ENCODE measurements at places on chromosomes 2 and 18.

DNA sequence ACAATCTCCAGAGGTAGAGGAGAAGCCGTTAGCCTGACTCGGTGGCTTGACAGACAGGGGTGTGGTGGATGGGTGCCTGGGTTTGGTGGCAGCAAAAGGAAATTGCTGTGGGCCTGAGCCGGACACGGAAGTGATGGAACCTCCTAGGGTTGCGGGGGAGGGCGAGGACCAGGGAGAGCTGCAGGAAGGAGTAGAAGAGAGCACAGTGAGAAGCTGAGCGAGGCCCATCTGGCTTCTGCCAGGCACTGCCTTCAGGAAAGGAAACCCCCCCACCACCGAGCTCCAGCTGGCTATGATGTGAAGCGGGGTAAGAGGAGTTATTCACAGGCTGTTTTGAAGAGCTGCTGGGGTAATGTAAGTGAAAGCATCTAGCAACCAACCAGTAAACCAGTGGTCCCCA, 134.6 kb downstream of the TSN start:
- no peak for DNase-seq

- no peak for DNase-seq
These were observed 162.7 kb downstream of the INHBB start for GRCh38 chr2:120508567-120509041.

DNA sequence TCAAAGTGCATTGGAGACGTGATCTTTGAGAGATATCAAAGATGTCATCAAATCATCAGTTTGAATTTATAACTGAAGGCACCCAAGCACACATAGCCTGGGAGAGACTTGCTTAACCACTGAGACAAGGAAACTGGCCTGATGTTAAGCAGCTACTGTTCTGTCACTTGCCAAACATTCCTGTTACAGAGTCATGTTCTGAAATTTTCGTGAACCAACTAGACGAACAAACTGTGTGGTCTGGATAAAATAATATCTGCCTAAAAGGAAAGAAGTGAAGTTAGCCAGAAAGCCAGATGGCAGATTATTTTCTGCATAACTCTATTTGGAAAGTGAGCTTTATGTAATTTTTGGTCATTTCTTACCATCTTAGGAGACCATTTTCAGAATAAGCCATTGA, 51.4 kb downstream of the SPATS2L start:
- DNase-seq, result no peak

DNA sequence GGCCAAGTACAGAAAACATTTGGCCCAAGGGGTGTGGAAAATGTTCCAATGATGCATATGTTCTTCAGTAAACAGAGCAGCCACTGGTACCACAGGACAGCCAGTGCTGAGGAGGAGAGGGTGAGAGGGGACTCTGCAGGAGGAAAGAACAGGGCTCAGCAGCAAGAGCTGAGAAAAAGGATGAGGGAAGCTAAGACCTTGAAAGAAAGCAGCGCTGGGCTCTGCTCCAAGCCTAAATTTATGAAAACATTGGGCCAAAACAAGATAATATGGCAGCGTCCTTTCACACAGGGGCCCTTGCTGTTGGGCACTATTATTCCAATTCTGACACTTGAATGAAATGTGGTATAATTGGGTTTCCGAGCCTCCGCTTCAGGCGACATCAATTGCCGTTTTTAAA, 939.0 kb upstream of the FANCL start:
- no peak for DNase-seq

GRCh38 chr2:101396316-101396717, 9.0 kb upstream of the CREG2 start:
- no peak for DNase-seq

- no peak for DNase-seq
These were observed 121.4 kb upstream of the MAP3K20 start for GRCh38 chr2:172953970-172954852.

DNA sequence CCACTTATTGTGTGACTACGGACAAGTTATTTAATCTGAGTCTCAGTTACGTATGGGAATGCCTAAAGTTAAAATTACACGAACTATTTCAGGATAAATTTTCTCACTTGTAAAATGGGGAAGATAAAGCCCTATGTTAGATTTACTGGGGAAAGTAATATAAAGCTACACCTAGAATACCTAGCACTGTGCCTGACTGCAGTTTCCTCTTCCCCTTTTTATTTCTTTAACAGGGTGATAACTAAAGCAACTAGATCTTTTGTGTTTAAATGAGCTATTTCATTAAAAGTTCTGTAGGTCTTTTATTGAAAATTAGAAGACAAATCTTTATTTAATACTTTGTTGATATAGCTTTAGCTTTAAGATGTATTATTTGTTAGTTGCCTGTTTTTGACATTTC, 5.0 kb downstream of the B3GNT2 start:
- no peak for DNase-seq

DNA sequence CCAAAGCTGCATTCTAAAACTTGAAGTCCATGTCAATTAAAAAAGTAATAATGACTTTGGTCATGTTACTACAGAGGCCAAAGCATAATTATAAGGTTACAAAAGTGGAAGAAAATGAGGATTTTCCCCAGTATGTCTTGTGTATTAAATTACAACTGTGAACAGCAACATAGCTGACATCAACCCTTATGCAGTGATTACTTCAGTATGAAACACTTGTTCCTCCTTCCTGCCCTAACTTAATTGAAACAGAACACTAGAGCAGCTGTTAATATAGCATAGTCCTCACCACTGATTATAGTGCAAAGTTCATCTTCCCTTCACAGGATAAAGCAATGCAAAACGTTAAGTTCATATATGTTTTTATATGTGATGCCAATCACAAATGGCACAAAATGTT, 29.9 kb downstream of the EPB41L3 start:
- no peak for DNase-seq

DNA sequence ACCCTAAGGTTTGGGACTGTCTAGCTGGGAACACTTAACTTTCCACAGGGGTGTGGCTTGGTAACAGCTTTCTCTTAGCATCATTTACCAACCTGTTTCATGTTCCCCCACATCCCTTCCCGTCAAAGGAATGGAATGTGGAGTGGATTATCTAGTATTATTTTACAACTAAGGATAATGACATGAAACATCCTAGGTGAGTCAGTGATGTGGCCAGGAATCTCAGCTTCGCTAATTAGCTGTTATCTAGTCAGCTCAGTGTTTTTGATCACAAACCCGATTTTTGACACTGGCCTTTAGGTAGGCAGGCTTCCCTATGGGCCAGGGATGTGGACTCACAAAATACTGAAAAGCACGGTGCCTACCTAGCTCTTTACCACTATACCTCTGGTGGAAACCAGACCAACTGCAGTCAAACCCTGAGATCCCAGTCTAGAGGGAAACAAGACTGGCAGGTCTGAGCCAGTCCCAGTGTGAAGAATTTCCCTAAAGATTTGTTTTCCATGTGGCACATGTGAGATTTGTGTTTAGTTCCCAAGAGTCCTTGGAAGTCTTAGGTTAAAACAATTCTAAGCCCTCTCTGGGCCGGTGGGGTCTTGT, 2.8 kb upstream of the NRP2 start:
- no peak for DNase-seq

- DNase-seq, result no peak
These were observed 5.5 kb downstream of the SALL3 start for GRCh38 chr18:78984941-78985784.

- no peak for DNase-seq
These were observed 148.8 kb upstream of the HS6ST1 start for GRCh38 chr2:128467321-128467969.

GRCh38 chr2:10028988-10029874, 14.1 kb upstream of the KLF11 start:
- no peak for DNase-seq

DNA sequence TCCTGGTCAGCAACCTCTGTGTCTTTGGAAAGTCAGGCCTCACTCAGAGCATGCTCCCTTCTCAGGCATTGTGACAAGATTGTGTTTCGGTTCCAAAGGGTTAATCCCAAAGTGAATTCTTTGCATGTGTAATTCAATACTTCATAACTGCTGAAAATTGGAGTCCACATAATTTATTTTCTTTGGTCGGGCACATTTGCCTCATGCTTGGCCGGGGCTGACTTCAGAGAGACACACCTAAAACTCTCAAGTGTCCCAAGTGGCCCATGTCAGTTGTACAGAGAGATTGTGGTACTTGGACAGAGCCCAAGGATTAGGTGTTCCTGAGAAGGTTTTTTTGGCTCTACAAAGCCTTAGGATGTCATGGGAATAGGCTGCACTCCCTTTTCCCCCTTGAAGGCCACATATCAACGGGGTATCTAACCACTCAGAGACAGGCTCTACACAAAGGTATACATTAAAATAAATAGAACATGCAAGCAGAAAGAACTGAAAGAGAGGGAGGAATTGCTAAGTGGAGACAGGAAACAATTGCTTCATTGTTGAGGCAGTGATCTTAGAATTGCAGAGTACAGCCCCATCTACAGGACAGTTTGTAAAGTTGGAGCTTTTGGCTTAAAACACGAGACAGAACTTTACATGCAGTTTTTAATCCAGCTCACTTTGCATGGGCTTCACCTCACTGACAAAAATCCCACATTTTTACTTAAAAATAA, 1232.3 kb upstream of the ZEB2 start:
- DNase-seq, result peak; percentile 27

- no peak for DNase-seq
These were observed 39.3 kb downstream of the RTN4 start for GRCh38 chr2:55010915-55011314.

DNA sequence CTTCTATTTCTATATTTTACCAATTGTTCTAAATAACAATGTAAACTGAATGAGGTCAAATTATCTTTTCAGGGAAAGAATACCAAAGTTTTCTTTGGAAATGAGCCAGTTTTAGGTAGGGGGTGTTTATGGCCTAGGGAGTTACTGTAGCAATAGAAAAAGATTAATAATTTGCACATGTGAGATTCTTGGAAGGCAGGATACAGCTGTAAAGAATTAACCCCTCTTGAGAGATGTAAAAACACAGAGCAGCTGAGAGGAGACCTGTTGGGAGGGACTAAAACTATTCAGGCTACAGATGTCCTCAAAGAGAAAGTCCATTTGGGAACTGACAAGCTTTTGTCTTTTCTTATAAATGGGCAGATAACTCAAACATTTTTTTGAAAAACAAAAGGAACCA, 182.2 kb downstream of the FIGN start:
- no peak for DNase-seq

DNA sequence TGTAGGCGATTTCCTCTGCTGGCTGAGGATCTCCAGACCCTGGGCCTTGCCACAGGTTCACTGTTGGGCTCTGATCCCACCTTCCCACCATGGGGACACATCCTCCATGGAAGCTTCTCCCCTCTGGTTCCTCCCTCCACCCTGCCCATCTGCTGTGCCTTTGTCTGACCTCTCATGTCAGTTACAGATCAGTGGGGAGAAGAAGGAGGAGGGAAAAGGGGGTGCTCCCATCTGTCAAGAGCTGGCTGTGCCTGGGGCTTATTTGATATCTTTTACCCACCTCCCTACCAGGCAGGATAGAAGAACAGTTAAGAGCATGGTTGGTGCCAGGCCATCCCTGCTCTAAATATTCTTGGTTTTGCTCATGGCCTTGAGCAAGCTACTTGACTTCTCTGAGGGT, 12.3 kb upstream of the DNAJB2 start:
- DNase-seq, result no peak

DNA sequence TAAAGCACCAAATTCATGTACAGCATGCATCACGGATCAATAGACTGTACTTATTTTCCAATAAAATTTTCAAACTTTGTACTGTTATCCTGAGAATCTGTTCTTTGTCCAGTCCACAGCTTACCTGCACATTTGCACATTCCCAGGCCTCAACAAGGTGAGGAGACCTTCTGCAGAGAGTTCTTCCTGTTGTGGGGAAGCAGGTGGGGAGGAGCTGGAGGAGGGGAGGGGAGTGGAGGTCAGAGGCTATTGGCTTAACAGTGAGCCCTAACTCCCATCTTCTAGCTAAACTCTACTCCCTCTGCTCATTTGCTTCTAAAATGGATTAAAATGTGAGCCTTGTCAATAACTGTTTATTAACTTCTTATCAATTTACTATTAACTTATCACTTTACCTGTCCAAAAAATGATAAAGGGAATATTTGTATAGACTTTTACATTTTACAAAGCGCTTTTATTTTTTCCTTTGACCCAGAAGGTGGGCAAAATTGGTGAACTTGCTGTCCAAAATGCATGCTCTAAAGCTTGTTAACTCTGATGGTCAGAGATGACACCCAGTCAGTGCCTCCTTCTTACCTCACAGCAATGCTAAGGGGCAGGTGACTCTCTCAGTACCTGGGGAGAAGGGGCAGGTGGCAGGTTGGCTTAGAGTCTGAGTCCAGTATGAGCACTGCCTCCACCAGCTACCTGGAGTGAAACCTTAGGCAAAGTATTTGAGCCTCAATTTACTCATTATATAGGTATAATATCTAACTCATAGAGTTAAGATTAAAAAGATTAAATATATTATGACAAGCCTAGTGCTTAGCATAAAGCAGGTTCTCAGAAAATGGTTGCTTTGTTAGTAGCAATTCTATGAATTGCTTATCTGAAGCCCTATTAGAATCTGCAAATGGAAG, 6.8 kb upstream of the IL1RL2 start:
- DNase-seq, result no peak

DNA sequence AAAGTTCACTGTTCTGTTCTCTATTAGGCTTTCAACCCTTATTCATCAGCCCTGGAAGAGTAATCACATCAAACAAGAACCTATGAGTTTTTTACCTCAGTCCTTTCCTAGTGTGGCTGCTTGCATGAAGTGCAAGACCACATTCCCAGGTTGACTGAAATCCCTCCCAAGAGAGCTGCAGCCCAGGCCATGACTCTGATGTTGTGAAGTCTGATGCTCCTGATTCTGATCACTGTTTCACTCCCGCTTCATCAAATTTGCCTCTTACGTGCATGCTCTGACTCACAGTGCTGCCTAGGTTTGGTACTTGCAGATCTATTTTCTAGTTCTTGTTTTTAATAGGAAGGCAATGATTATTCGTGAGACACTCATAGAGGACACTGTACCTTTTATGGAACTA, 58.2 kb upstream of the DSEL start:
- no peak for DNase-seq

DNA sequence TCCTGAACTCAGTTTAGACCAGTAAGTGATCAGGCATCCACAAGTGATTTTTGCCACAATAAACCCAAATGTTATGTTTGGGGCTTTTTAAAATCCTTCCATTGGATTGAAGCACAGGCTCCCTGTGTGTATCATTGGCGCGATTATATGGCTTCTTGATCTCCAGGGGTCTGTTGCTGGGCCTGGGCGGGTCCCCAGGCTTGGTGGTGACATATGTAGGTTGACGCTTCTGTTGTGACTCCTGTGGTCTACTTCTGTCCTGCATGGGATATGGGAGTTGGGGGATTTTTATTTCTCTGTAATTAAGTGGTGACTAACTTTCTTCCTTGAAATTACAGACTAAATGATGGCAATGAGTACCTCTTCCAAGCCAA, 56.2 kb upstream of the EML6 start:
- no peak for DNase-seq

Data from GM12864 (cell line).